ENCODE measurements at places on chromosomes 5 and 9. TPM values are rescaled to one million over a fixed set of nuclear protein-coding genes. Genes with fewer than 3 reads are reported as not detected.

Gene ACSL6
- 2.8 TPM for total RNA-seq

GRCh38 chr5:77312413-77312812, 101.9 kb downstream of the PDE8B start:
- no peak for DNase-seq

DNA sequence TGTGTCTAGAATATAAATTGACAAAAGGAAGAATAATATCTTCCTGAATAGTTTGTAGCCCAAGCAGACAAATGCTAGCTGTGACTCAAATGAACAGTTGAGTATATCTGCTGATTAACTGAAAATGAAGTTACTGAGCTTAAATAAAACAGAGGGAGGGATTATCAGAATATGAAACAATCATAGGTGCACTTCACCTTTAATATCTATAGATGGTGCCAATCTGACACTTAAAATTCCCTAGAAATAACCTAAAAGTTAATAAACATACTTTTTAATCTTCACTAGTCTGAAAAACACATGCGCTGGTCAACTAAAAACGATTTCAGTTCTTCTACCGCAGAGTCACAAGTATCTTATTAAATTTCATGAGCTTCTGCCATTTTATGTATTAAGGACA, 280.8 kb upstream of the RASA1 start:
- DNase-seq: no peak

DNA sequence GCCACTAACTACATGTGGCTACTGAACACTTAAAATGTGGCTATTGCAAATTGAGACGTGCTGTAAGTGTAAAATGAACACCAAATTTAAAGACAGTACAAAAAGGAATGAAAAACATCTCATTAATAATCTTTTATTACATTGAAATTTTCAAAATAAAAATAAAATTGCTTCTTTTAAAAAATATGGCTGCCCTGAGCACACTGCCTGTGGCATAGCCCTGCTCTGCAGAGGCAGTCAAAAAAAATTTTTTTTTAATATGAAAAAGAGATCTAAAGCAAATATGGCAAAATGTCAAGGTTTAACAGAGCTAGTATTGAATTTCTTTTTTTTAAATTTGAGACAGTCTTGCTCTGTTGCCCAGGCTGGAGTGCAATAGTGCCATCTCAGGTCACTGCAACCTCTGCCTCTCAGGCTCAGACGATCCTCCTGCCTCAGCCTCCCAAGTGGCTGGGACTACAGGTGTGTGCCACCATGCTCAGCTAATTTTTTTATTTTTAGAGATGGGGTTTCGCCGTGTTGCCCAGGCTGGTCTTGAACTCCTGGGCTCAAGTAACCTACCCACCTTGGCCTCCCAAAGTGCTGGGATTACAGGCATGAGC, 25.6 kb downstream of the CARNMT1 start:
- DNase-seq: no peak

All from type B pancreatic cell (in vitro differentiated cells).